IMR-90 (cell line): ENCODE measurements at places on chromosomes 4 and X. TPM values are rescaled to one million over a fixed set of nuclear protein-coding genes. Genes with fewer than 3 reads are reported as not detected.

Gene MAPK10
- 6.4 and 6.5 TPM in 2 replicates for total RNA-seq

Gene RAB9B
- 0.90 and 1.1 TPM in 2 replicates for total RNA-seq

Gene ZNF711
- total RNA-seq, result 2.3 and 3.9 TPM in 2 replicates

Gene TCEAL9
- total RNA-seq, result 20.3 and 94.4 TPM in 2 replicates

Gene HSFX3
- not detected in 2 replicates for total RNA-seq

DNA sequence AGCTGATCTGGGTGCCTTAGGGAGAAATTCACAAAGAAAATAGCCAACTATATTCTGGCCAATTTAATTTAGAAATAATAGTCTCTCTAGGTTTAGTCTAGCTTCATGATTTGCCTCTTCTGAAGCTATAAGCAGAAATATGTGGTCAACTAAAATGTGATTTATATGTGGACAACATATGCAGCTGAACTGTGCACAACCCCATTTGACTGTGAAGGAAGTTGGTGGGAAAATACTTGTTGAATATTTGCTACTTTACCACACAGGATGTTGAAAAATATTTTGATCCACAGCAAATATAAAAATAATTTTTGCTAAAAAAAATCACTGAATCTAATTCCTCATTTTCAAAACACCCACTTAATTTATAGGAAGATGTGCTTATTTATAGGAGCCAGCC is 15.7 kb upstream of the RNF128 start:
- no peak overlapping the region for H3K4me3 ChIP-seq
- no peaks in the 10 kb centered on the region for H3K36me3 ChIP-seq
- DNase-seq, result no peak
- H3K27me3 ChIP-seq, result no peaks in the 10 kb centered on the region; the same call in 1 of the 2 replicates
- H3K27ac ChIP-seq, result no peak overlapping the region

DNA sequence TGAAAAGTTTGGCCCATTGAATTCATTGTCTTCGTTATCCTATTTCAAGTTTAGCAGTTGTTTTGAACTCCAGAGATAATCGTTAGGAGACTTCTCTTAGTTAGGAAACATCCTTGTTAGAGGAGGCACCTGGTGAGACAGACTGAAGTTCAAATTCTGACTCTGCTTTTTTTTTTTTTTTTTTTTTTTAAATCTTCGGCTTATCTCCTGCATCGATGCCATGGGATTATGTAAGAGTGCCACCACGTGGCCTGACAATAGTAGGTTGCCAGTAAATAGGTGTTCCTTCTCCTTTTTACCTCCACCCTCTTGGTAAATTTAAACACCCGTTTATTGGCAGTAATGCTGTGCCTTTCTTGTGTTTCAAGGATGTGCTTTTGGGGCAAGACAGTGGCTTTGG is 149.3 kb downstream of the SOWAHB start:
- DNase-seq, result peak; percentile 41
- H3K4me1 ChIP-seq, result peaks cover 11% of the 10 kb centered on the region
- peaks cover 4% of the 10 kb centered on the region; the same call in 1 of the 2 replicates for H3K36me3 ChIP-seq
- H3K27ac ChIP-seq, result no peak overlapping the region
- no peak overlapping the region for H3K4me3 ChIP-seq

GRCh38 chr4:141121768-141122454 is 11.4 kb downstream of the RNF150 start:
- H3K36me3 ChIP-seq, result no peaks in the 10 kb centered on the region
- H3K27ac ChIP-seq, result no peak overlapping the region
- H3K27me3 ChIP-seq, result no peaks in the 10 kb centered on the region

GRCh38 chr4:64195582-64195981 is 213.7 kb downstream of the TECRL start:
- DNase-seq, result no peak
- no peaks in the 10 kb centered on the region for H3K27me3 ChIP-seq
- no peaks in the 10 kb centered on the region for H3K4me1 ChIP-seq
- H3K36me3 ChIP-seq, result no peaks in the 10 kb centered on the region
- H3K27ac ChIP-seq, result no peak overlapping the region

DNA sequence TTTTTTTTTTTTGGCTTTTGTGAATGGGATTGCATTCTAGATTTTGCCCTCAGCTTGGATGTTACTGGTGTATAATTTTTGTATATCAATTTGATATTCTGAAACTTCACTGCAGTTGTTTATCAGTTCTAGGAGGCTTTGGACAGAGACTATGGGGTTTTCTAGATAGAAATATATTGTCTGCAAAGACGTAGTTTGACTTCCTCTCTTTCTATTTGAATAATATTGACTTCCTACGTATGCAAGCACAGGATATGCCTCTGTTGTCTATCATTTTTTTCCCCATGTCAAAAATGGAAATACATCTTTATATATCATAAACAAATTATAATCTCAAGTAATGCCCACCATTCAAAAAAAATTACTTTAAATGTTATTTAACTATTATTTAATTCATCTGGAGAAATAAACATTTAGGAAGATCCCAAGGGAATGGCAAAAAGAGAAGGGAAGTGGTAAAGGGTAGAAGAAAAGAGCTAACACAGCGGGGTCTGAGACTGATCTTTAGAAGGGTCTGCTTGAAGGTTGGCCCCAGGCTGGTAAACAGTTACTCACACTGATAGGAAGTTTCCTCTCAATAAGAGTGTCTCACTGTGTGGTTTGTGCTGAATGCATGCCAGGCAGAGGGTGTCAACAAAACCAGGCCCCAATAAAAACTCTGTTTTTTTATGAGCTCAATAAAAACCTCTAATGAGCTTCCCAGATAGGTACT is 35.7 kb downstream of the ZNF518B start:
- no peaks in the 10 kb centered on the region for H3K4me1 ChIP-seq
- H3K36me3 ChIP-seq, result no peaks in the 10 kb centered on the region
- no peak overlapping the region for H3K4me3 ChIP-seq

DNA sequence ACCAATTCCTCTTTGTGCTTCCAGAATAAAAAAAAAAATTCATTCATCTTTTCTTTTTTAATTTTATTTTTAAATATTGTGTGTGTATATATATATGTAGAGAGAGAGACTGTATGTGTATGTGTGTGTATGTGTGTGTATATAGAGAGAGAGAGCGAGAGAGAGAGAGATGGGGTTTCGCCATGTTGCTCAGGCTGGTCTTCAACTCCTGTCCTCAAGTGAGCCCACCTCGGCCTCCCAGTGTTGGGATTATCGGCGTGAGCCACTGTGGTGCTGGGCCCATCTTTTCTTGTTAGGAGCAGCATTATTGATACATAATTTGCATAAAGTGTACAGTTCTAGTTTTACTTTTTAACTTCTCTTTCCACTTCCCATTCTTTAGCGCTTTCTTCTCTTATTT is 33.6 kb downstream of the KDM6A start:
- no peak overlapping the region for H3K4me3 ChIP-seq
- H3K4me1 ChIP-seq, result peaks cover 4% of the 10 kb centered on the region
- no peaks in the 10 kb centered on the region for H3K36me3 ChIP-seq
- no peaks in the 10 kb centered on the region for H3K27me3 ChIP-seq
- H3K27ac ChIP-seq, result no peak overlapping the region

GRCh38 chr4:52660643-52661042 is 1.5 kb upstream of the USP46 start:
- no peak overlapping the region for H3K4me3 ChIP-seq
- no peak for DNase-seq
- no peaks in the 10 kb centered on the region for H3K36me3 ChIP-seq
- no peaks in the 10 kb centered on the region for H3K27me3 ChIP-seq

- no peaks in the 10 kb centered on the region for H3K27me3 ChIP-seq
- H3K27ac ChIP-seq, result no peak overlapping the region
- no peaks in the 10 kb centered on the region for H3K4me1 ChIP-seq
- no peak for DNase-seq
- no peaks in the 10 kb centered on the region for H3K36me3 ChIP-seq
- H3K4me3 ChIP-seq, result no peak overlapping the region
These were observed 1480.3 kb downstream of the C4orf33 start for GRCh38 chr4:130576218-130576617.

DNA sequence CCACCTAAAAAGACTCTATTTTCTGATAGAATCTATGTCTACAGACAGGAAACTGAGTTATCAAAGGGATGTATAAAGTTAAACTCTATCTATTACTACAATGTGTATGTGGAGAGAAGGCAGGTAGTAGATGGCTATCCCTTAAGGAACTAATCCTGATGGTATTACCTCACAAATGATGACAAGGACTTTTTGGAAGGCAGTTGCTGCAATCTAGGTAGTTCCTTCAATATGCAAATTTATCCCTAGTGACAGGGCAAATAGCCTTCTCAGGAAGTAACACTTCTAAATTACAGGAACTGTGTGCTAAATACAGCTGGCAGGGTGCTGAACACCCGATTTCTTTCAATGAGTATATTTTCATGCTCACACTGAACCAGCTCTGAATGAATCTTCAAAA is 177.4 kb downstream of the COL25A1 start:
- no peak overlapping the region for H3K27ac ChIP-seq
- H3K27me3 ChIP-seq, result no peaks in the 10 kb centered on the region
- no peaks in the 10 kb centered on the region for H3K36me3 ChIP-seq
- DNase-seq, result no peak
- H3K4me1 ChIP-seq, result no peaks in the 10 kb centered on the region
- no peak overlapping the region for H3K4me3 ChIP-seq

DNA sequence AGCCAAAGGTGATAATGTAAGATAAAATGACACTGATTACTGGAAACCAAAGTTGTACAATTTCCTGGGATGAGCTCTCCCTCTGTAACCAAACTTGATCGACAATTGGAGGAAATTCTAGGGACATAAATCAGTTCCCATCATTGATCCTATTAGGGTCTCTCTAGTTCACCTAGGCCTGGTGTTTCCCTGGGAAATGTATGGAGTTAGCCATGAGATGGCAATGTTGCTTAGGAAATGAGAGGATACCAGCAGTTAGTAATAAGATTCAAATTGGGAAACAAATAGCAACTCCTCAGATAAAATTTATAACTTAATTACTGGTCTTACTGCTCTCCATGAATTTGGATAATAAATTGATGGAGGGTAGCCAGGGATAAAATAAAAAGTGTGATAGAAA is 52.2 kb downstream of the SPATA18 start:
- H3K27me3 ChIP-seq, result peaks cover 7% of the 10 kb centered on the region
- no peaks in the 10 kb centered on the region for H3K36me3 ChIP-seq
- no peaks in the 10 kb centered on the region for H3K4me1 ChIP-seq
- H3K4me3 ChIP-seq, result no peak overlapping the region
- no peak for DNase-seq

DNA sequence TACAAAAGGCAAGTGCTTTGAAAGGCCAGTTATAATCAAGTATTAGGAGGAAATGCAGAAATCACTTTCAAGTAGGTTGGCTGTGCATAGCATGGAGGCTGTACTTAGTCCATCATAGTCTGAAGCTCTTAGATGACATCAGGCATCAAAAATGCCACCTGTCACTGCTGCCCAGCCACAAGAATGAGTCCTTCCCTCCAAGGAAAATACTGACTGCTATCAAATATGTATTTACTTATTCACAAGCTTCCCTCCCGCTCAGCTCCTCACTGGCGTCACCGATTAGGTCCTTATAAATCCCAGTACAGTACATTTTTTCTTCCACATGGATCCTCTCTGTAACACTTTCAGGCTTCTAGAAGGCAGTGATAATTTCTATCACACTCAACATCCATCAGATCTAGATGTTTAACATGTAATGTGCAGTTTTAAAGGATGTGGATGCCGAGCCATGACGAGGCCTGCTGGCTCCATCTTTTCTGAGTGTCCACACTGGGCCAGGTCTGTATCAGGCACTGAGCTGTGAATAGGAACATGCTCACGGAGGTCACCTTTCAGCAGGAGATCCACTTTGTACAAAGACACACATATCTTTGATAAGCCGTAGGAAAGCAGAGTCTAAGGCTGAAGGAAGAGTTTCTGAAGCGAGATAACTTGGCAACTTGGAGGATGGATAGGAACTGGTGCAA is 121.9 kb downstream of the PALLD start:
- peak overlapping the region; percentile 13; the same call in 1 of the 2 replicates for H3K27ac ChIP-seq
- no peaks in the 10 kb centered on the region for H3K27me3 ChIP-seq
- peaks cover 33% of the 10 kb centered on the region for H3K4me1 ChIP-seq
- peak; percentile 84 for DNase-seq
- H3K36me3 ChIP-seq, result no peaks in the 10 kb centered on the region

DNA sequence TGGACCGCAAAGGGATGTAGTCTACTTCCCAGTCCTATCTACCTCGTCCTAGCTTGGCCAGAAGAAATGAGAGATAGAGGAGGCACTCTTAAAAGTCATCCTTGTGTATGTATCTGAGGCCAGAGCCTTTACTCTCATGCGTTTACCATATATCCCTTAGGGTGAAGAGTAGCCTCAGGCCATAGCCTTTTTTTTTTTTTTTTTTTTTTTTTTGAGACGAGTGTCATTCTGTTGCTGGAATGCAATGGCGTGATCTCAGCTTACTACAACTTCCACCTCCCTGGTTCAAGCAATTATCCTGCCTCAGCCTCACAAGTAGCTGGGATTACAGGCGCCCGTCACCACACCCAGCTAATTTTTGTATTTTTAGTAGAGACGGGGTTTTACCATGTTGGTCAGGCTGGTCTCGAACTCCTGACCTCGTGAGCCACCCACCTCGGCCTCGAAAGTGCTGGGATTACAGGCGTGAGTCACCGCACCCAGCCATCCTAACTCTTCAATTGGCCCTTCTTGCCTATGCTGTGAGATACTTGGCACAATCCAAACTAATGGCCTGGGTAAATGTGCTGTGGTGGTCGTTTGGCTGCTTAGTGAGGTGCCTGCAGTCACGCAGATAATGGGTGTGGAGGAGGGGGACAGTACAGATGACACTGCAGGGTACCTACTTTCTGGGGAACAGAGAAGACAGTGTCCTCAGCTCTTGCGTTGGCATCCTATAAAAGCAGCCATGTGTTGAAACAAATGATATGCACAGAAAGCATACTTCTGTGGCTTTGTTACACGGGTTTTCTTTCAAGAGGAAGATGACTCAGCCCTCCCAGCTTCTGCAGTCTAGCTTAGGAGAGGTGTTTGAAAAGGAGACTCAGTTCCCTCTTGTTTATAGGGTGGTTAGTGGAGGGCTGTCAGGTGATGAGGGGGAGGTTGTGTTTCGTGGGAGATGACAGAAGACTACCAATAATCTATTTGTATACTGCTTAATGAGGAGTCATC is 10.4 kb upstream of the DGAT2L6 start:
- H3K27ac ChIP-seq, result peak overlapping the region; percentile 80
- peak; percentile 83 for DNase-seq
- H3K4me1 ChIP-seq, result peaks cover 11% of the 10 kb centered on the region
- H3K27me3 ChIP-seq, result no peaks in the 10 kb centered on the region; the same call in 1 of the 2 replicates
- peaks cover 4% of the 10 kb centered on the region; the same call in 1 of the 2 replicates for H3K36me3 ChIP-seq

GRCh38 chrX:66050140-66050569 is 10.3 kb upstream of the VSIG4 start:
- no peak overlapping the region for H3K27ac ChIP-seq
- no peaks in the 10 kb centered on the region; the same call in 1 of the 2 replicates for H3K27me3 ChIP-seq
- H3K4me3 ChIP-seq, result no peak overlapping the region
- DNase-seq, result no peak
- no peaks in the 10 kb centered on the region for H3K4me1 ChIP-seq

DNA sequence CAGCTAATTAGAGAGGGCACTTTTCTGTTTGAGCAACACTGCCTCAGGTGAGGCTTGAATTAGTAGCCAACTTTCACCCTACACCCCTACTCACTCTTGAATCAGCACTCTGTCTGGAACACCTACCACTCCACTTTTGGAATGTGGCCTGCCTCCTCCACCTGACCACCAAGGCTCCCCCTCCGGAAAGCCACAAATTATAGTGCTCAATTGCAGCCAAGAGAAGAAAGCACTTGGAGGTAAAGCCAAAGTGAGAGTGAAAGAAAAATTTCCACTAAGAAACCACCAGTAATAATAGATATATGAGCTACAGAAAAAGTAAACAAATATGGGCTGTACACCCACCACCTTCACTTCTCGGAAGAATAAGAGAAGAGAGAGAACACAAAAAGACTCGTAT is 41.1 kb downstream of the PPP3CA start:
- H3K36me3 ChIP-seq, result no peaks in the 10 kb centered on the region
- no peak overlapping the region for H3K27ac ChIP-seq
- no peaks in the 10 kb centered on the region for H3K27me3 ChIP-seq
- no peak for DNase-seq
- H3K4me3 ChIP-seq, result no peak overlapping the region

GRCh38 chr4:183413234-183414200 is 30.9 kb upstream of the CDKN2AIP start:
- no peaks in the 10 kb centered on the region for H3K4me1 ChIP-seq
- no peak overlapping the region for H3K4me3 ChIP-seq
- H3K27me3 ChIP-seq, result peaks cover 30% of the 10 kb centered on the region
- no peaks in the 10 kb centered on the region for H3K36me3 ChIP-seq
- no peak for DNase-seq
